Astrocyte of the cerebellum (primary cell): ENCODE measurements at places on chromosomes 5 and 9.

DNA sequence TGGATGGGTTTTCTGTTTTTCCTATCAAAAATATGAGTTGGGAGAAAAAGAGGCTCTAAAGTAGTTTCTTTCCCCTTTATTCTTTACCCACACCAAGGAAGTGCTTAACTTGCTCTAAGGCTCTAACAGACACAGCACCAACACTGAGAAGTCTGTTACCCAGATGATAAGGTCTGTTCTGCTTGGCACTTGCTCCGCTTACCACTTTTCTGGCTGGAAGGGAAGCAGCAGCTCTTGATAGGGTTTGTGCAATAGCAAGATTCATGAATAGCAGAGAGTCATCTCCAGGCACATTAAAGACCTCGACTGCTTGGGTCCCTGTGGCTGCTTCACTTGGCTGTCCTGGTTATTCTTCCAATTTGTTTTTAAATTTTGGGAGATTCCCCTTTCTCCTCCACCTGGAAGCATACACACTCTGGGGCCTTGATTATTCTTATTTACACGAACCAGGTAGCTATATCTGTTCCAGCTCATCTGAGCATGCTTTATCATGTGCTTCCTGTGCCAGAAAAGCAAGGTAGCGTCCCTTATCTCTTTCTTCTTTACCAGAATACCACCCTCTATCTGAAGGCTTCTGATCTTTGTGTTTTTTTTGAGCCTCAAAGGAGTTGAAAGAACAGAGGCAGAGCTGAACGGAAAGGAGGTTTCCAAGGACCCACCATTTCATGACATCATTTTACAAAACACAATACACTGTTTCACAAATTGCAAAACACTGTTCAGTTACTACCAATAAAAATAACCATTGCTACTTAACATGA is 24.8 kb downstream of the PPP3R2 start:
- no peak for DNase-seq

DNA sequence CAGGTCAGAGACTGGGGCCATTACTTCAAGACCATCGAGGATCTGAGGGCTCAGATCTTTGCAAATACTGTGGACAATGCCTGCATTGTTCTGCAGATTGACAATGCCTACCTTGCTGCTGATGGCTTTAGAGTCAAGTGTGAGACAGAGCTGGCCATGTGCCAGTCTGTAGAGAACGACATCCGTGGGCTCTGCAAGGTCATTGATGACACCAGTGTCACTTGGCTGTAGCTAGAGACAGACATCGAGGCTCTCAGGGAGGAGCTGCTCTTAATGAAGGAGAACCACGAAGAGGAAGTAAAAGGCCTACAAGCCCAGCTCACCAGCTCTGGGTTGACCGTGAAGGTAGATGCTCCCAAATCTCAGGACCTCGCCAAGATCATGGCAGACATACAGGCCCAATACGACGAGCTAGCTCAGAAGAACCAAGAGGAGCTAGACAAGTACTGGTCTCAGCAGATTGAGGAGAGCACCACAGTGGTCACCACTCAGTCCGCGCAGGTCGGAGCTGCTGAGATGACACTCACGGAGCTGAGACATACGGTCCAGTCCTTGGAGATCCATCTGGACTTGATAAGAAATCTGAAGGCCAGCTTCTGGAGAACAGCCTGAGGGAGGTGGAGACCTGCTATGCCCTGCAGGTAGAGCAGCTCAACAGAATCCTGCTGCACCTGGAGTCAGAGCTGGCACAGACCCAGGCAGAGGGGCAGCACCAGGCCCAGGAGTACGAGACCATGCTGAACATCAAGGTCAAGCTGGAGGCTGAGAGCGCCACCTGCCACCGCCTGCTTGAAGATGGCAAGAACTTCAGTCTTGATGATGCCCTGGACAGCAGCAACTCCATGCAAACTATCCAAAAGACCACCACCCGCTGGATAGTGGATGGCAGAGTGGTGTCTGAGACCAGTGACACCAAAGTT is 9.3 kb downstream of the NIPBL start:
- no peak for DNase-seq

DNA sequence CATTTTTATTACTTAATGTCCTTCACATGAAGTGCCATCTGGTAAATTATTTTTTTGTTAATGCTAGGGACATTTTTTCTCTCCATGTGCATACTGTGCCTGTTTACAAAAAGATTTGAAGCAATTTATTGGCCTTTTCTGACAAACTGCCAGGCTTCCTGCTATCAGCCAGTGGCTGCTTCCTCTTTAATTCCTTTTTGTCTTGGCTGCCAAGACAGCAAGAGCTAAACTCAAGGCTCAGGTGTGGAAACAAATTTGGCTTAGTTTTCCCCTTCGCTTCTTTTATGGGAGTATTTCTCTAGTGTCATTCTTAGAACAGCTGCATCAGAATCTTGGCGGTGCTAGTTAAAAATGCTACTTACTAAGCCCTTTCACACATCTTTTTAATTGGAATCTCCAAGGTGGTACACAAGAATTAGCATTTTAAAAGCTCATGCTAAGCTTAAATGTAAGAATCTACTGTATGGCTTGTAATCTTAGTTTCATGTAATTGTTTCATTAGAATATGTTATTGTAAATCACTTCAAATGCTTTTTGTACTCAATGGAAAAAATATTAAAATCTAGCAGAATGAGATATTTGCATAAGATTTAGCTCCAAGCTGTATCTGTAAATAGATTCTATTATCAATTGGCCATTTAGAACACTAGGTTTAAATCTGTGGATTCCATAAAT is 134.2 kb upstream of the RASGRF2 start:
- no peak for DNase-seq

DNA sequence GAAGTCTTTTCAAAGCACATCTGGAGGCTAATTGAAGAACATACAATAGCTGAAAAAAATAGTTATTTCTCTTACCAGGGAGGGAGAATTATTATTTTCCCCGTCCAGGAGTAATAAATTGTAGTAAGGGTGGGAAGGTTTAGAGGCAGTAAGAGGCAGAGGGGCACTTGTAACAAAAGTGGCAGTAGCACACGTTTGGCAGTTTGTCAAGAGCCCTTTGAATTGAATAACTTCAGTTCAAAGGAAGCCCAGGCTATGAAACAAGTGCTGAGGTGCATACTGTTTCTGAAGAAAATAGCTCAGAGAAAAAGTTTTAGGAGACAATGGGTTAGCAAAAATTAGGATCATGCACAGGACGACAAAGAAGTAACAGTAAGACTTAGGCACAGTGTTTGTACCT is 451.3 kb downstream of the LRRC70 start:
- DNase-seq = no peak

DNA sequence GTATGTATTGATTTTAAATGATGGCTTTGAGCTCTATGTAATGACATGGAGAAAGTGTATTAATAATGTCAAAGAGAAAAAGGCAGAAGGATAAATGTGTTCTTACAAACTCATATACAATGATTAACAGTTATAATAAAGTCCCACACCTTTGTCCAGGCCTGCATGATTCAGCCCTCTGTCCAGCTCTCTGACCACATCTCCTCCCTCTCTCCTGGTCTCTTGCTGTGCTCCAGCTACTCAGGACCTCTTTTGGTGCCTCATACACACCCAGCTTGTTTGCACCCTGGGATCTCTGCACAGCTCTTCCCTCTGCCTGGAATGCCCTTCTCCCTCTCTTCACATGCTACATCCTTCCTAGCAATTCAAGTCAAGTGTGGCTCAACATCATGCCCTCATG is 37.5 kb upstream of the DMRT1 start:
- DNase-seq = no peak

- DNase-seq = no peak
Measured at GRCh38 chr5:143396353-143396940, 7.0 kb downstream of the NR3C1 start.

GRCh38 chr5:135365281-135365680 is 33.8 kb downstream of the MACROH2A1 start:
- no peak for DNase-seq

DNA sequence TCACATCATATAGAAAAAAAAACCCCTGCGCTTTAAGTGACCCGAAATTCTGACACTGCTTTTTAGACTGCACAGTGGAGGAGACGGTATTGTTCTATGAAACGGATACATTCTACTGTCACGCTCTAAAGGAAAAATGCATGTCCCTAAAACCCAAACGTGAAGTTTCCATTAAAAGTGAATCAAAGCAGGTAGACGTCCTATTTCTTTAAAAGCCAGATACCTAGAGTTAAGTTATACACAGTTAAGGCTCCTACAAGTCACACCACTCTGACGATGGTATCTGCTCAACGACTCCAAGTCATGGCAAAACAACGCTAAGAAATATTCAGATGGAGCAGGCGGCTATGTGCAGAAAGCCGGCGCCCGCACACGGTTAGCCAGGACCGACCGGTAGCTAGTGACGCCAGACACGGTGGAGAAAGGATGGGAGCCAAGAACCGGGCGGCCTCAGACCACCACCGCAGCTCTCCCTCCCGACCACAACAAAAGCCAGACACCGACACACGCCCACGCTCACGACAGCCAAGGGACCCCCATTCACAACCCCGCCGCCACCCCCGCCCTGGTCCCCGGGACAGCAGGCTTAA is 734 bp downstream of the SKP1 start:
- no peak for DNase-seq

DNA sequence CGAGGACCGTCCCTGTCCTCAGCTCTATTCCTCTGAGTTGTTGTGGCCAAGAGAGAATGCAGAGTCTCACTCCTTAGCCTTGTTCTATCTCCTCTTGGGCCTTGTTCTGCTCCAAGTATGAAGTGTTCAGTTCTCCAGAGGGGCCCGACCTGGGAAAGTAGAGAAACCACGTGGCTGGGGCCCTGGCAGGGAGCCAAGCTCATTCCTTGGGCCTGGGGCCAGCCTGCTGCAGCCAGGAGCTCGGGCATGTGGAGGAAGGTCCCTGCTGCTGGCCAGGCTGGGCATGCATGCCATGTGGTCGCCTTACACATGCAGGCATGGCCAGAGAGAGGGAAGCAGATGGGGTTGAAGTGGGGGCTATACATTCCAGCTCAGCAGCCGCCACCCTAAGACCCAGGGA is 60.7 kb downstream of the COL27A1 start:
- DNase-seq = no peak

DNA sequence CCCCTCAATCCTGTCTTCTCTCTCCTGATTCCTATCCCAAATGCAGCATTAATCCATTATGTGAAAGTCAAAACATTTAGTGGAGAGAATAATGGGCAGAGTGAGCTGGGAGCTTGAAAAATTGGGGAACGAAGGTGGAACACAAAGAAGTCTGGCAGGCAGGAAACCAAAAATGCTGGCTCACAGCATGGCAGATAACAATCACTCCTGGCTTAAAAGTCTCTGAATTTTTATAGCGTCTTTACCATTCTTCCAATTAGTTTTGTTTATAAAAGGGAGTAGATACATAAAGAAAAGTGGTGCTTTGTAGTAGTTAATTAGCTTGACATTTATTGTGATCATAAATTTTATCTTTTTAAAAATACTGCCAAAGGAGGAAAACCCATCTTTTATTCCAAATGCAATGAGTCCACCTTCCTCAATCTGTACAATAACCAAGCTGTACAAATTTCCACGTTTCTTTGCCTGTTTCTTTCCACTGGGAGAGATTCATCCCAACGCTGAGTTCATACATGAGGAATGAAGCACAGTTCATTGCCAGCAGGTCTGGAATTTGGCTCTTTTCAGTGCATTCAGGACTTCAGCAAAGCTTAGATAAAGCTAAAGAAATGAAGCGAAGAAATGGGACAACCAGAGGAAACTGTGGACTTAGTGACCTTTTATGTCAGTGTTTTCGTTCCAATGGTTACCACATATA is 174.7 kb downstream of the HMHB1 start:
- DNase-seq = peak; percentile 74

GRCh38 chr9:136239983-136240330 is 5.7 kb downstream of the QSOX2 start:
- no peak for DNase-seq

- DNase-seq = no peak
Measured at GRCh38 chr9:131960311-131960710, 119.4 kb downstream of the MED27 start.

DNA sequence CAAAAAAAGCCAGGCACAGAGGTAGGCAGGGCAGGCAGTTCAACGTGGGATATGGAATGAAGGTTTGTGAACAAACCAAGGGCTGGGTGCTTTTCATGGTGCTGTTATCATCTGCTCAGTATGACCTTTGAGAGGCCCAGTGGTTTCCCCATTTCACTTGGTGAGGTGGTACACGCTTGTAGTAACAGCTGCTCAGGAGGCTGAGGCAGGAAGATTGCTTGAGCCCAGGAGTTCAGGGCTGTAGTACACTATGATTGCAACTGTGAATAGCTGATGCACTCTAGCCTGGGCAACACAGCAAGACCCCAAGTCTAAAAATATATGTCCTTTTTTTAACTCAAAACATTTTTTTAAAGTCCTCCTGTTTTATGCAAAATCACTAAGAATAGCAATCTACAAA is 174.8 kb downstream of the ENC1 start:
- DNase-seq = no peak

DNA sequence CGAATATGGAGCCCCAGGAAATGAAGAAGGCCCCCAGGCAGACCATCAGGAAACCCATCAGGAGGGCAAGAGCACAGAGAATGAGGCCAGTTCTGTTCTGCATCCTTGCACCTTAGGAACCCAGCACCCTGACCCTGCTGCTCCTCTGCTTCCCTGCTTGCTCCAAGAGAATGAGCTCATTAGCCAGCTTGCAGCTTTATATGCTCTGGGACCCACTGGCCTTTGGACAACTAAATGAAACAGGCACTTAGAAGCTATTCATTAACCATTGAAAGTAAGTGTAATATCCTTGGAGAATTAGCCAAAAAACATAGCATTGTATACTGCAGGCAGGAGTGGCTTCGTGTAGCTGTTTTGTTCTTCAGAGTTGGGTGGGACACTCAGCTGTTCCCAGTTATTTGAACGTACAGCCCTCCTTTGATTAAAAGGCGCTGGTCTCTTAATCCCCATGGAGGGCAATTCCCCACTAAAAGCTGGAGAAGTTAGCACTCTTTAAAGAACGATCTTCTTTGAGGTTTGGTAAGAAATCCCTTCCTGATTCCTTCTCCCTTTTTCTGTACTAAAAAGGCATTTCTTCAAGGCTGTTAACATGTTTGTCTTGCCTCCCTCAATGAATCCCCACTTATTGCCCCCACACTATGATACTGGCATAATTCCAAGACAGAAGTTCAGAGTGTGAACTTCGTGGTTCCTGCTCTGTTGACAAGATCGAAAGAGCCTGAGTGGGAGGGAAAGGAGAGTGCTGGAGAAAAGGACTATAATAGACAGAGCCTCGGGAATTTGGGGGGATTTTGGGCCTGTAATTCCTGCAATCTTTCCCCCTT is at the start of gene TMEM252:
Gene TMEM252 (minus strand): TSS at position 172 of the 824 bp plus-strand sequence. CDS start 69 bp downstream, at position 103.
- DNase-seq = no peak

DNA sequence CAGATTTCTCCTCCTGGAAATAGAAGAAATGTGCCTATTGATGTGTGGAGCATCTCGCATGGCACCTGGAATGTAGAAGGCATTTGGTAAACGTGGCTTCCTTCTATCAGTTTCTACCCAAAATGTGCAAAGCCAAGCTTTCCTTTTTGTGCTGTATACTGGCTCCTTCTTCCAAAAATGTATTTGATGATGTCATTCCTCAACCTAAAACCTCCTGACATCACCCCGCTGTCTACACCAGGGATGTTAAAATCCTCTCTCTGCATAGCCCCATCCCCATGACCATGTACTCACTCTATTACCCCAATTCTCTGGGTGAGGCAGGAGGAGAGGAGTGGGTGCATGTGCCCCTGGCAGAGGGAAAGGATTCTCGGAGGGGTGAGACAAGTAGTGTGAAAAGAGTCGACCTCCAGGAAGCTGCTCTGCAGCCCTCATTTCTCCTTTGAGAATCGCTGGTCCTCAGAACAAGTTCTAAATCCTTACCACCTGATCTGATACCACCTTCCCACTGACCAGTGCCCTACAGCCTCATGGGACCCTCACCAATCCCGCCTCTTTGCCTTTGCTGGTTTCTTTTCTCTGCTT is 11.7 kb upstream of the MED10 start:
- no peak for DNase-seq
